ENCODE measurements at places on chromosomes 5 and 9. TPM values are rescaled to one million over a fixed set of nuclear protein-coding genes. Genes with fewer than 3 reads are reported as not detected.

- DNase-seq: no peak
- peaks cover 89% of the 10 kb centered on the region for H3K4me1 ChIP-seq
- peak overlapping the region; percentile 92 for H3K27ac ChIP-seq
Measured at GRCh38 chr5:134103998-134104654, 10.4 kb upstream of the TCF7 start.

GRCh38 chr5:154190595-154191304 lies at the start of gene GALNT10:
Gene GALNT10, plus strand, starts transcription at chr5:154190733. Its CDS starts 134 bp downstream, at chr5:154190867.
- peak within 1 kb of the TSS; percentile 92 for H3K27ac ChIP-seq
- DNase-seq: peak; percentile 56
- peaks cover 21% of the 10 kb centered on the region for H3K36me3 ChIP-seq
- peaks cover 12% of the 10 kb centered on the region for H3K27me3 ChIP-seq

DNA sequence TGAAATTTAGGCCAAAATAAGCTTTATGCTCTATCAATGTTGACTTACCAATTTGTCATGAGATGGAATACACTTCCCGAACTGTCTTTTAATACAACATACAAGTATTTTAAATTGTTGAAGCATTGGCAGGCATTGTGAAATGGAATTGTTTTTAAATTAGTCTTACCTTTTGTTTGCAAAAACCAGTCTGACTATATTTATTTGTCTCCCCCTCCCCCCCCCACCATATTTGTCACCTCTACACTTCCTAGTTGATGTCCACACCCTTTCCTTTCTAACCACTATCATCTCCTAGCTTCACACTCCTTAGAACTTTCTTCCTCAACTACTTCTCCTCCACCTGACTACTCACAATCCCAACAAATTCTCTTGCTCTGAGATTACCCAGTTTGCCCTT lies 40.9 kb downstream of the FAF2 start:
- H3K27ac ChIP-seq: peak overlapping the region; percentile 90
- peaks cover 62% of the 10 kb centered on the region for H3K36me3 ChIP-seq
- H3K4me3 ChIP-seq: peak overlapping the region; percentile 46
- peaks cover 60% of the 10 kb centered on the region for H3K4me1 ChIP-seq
- H3K27me3 ChIP-seq: no peaks in the 10 kb centered on the region
- DNase-seq: no peak

DNA sequence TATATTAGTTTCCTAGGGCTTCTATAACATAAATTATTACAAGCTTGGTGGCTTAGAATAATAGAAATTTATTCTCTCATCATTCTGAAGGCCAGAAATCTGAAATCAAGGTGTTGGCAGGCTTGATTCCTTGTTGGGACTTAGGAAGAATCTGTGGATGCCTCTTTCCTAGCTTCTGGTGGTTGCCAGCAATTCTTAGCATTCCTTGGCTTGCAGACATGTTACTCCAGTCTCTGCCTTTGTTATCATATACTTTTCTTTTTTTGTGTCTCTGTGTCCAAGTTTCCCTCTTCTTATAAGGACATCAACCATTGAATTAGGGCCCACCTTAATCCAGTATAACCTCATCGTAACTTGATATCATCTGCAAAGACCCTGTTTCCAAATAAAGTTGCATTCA lies 31.4 kb downstream of the CTNNA1 start:
- no peak for DNase-seq
- peaks cover 8% of the 10 kb centered on the region for H3K27me3 ChIP-seq
- peaks cover 2% of the 10 kb centered on the region for H3K4me1 ChIP-seq
- no peak overlapping the region for H3K27ac ChIP-seq
- H3K36me3 ChIP-seq: no peaks in the 10 kb centered on the region

DNA sequence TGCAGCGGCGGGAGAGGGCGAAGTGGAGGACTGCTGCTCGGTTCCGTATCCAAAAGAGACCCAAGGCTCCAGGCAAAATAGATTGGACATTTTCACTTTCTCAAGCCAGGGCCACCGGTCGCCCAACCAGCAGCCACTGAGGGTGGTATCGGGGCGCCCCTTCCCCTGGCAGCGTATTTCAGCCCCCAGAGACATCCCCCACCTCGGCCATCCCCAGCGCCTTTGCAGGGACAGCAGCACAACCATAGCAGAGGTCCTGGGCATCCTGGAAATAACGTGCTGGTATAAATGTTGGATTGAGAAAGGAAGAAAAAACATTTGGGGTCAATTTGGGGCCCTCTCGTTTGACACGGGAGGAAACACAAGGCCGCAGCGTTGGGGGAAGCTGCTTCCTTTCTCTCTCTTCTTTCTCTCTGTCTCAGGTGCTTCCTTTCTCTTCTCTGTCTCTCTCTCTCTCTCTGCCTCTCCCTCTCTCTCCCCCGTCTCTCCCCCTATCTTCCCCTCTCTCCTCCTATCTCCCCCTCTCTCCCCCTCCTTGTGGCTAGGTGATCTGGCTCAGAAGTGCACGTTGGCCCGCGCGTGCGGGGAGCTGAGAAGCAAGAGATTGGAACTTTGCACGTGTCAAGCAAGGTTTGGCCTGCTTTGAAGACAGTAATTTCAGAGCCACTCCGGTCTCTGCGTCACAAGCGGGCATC lies 624 bp upstream of the RETREG1 start:
- peaks cover 27% of the 10 kb centered on the region for H3K36me3 ChIP-seq
- no peaks in the 10 kb centered on the region for H3K27me3 ChIP-seq
- H3K4me3 ChIP-seq: no peak overlapping the region

- H3K36me3 ChIP-seq: peaks cover 91% of the 10 kb centered on the region
- H3K27ac ChIP-seq: no peak overlapping the region
- H3K27me3 ChIP-seq: no peaks in the 10 kb centered on the region
- no peak overlapping the region for H3K4me3 ChIP-seq
- DNase-seq: no peak
- H3K4me1 ChIP-seq: no peaks in the 10 kb centered on the region
Measured at GRCh38 chr9:96766199-96766598, 11.7 kb downstream of the ZNF510 start.

DNA sequence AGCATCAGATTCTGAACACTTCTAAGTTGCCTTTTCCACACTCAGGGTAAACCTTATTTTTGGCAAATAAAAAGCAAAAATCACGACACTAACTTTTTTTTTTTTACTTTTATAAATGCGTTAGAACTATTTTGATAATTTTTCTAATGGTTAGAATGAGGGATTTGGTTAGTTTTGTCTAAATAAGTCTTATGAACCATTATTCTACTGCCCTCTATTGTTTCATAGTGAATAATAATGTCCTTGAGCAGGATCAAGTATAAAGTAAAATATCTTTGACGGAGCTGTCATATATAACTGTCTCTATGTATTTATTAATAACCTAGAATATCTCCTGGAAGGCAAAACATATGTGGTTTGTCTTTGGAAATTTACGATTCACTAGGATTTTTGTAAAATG lies 631.8 kb downstream of the GABRG2 start:
- no peak overlapping the region for H3K4me3 ChIP-seq
- no peak overlapping the region for H3K27ac ChIP-seq
- H3K27me3 ChIP-seq: no peaks in the 10 kb centered on the region
- H3K4me1 ChIP-seq: no peaks in the 10 kb centered on the region

DNA sequence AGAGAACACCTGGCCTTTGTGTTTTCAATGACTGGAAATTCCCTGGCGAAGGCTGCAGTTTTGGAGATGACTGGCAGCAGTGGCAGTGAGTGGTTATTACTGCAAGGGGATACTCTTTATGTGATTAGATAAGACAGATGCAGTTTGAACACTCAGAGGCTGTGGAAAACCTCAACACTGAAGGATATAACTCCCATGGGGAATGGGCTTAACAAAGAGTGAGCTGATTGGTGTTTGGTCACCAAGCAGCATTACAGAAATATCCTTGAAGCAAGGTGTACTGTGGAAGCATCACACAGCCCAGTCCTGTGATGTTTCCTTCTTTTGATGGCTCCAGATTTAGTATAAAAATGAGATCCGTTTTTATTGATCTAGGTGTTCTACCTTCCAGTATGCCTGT lies 490.7 kb upstream of the PTPRD start:
- H3K27ac ChIP-seq: no peak overlapping the region
- H3K36me3 ChIP-seq: no peaks in the 10 kb centered on the region
- H3K4me3 ChIP-seq: no peak overlapping the region
- no peak for DNase-seq
- H3K4me1 ChIP-seq: no peaks in the 10 kb centered on the region
- no peaks in the 10 kb centered on the region for H3K27me3 ChIP-seq

- no peak overlapping the region for H3K27ac ChIP-seq
- peaks cover 6% of the 10 kb centered on the region for H3K4me1 ChIP-seq
- no peak overlapping the region for H3K4me3 ChIP-seq
- no peaks in the 10 kb centered on the region for H3K27me3 ChIP-seq
Measured at GRCh38 chr5:55364537-55365055, 56.8 kb downstream of the MTREX start.

- no peaks in the 10 kb centered on the region for H3K27me3 ChIP-seq
- H3K4me3 ChIP-seq: no peak overlapping the region
- H3K36me3 ChIP-seq: peaks cover 5% of the 10 kb centered on the region
- H3K27ac ChIP-seq: no peak overlapping the region
- H3K4me1 ChIP-seq: peaks cover 26% of the 10 kb centered on the region
Measured at GRCh38 chr5:81420039-81420667, 26.2 kb upstream of the ACOT12 start.

- H3K27ac ChIP-seq: no peak overlapping the region
- peaks cover 2% of the 10 kb centered on the region for H3K4me1 ChIP-seq
- H3K4me3 ChIP-seq: no peak overlapping the region
- peaks cover 2% of the 10 kb centered on the region for H3K36me3 ChIP-seq
- peaks cover 9% of the 10 kb centered on the region for H3K27me3 ChIP-seq
Measured at GRCh38 chr9:137876781-137877386, 698 bp upstream of the CACNA1B start.

DNA sequence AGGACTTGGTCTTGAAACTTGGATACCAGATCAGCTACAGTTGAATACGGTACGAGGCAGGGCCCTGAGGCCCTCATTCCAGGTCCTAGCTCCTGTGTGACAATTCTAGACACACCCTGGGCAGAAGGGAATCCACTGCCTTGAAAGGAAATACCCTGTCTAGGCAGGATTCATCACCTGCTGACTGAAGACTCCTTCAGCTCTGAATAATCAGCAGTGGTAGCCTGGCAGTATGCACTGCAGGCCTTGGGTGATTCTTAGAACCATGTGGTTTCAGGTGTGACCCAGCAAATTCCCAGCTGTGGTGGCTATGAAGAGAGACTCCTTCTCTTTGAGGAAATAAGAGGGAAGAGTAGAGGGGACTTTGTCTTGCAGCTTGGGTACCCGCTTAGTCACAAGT lies 17.2 kb upstream of the EFNA5 start:
- no peaks in the 10 kb centered on the region for H3K36me3 ChIP-seq
- no peak for DNase-seq
- H3K4me3 ChIP-seq: no peak overlapping the region
- H3K27ac ChIP-seq: no peak overlapping the region
- peaks cover 11% of the 10 kb centered on the region for H3K27me3 ChIP-seq

DNA sequence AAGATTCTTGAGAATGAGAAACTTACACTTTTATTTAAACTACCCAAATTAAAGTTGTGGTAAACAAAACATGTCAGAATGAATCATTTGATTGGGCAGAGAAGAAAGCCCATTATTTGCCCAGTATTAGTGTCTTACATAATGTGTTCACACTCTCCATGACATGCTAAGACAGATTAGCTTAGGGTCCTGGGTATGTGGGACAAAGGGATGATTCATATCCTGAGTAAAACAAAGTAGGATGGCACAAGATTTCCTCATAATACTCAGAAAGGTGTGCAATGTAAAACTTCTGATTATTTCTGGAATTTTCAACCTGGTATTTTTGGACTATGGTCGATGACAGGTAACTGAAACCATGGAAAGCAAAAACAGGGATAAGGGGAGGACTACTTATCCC lies 183.9 kb upstream of the POU5F2 start:
- H3K4me1 ChIP-seq: no peaks in the 10 kb centered on the region
- DNase-seq: no peak
- H3K27me3 ChIP-seq: no peaks in the 10 kb centered on the region
- no peak overlapping the region for H3K27ac ChIP-seq
- H3K36me3 ChIP-seq: no peaks in the 10 kb centered on the region
- no peak overlapping the region for H3K4me3 ChIP-seq

IFNK gene
- total RNA-seq: not detected

EGFL7 gene
- total RNA-seq: 0.22 TPM

GGTA1 gene
- total RNA-seq: not detected

MLANA gene
- not detected for total RNA-seq

CMYA5 gene
- 0.20 TPM for total RNA-seq

C9orf50 gene
- total RNA-seq: not detected

AMBP gene
- total RNA-seq: not detected

ADAMTS2 gene
- total RNA-seq: not detected

SLCO6A1 gene
- not detected for total RNA-seq

NR2F1-AS1 gene
- not detected for total RNA-seq

CARD9 gene
- 0.44 TPM for total RNA-seq

SARDH gene
- 1.9 TPM for total RNA-seq

Data from activated CD4-positive, alpha-beta T cell treated with anti-CD3 and anti-CD28 coated beads, Interleukin-2, amount 10 ng/mL, durations not matched to agents 7 days and 5 days (primary cell).